ENCODE measurements at places on chromosomes 1 and 21.

GRCh38 chr1:1906185-1907097 lies 8.6 kb upstream of the CALML6 start:
- DNase-seq: peak; percentile 36

GRCh38 chr1:234542211-234542850 lies 63.4 kb upstream of the TARBP1 start:
- no peak for DNase-seq

DNA sequence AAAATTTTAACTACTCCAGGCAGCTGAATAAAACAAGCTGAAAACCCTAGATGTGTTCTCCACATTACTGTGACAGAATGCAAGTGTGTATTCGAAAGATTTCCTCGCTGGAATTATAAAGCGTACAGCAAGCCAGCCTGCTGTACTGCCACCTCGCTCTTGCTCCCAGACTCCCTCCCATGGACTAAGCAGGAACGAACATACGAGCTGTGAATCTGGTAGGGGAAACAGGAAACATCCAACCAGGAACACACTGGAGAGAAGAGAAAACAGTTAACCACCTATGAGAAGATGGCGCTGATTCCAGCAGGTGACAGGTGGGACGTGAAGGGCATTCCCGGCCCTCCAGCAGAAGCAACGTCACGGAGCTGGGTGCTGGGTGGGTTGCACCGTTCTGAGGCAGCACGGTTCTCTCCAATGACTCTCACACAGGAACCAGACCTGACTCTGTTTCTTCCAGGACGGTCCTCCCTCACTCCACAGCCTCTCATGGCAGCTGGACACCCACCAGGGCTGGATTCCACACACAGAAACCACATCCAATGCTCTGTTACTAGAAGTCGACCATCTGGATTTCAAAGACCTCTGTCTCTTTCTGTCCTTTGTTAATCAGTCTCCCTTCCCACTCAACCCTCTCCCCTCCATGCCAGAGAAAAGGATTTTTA lies 219.2 kb downstream of the RERE start:
- no peak for DNase-seq

DNA sequence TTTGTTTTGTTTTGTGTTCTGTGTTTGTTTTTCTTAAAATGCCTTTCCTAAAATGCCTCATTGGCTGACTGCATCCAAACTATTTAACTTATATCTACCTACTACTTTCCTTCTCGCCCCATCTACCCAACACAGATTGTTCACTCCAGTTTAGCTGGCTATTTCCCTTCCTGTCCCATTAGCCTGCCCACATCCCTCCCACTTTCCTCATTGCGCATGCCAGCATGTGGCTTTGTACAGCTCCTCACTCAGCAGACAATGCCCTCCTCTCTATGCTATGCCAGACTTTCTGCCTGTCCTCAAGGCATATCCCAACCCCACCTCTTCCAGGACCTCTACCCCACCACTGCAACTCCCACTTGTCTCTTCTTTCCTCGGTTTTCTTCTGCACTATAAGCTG lies 94.7 kb upstream of the C1orf21 start:
- DNase-seq: no peak
